Aortic smooth muscle cell (primary cell): ENCODE measurements at places on chromosomes 2 and 18. TPM values are rescaled to one million over a fixed set of nuclear protein-coding genes. Genes with fewer than 3 reads are reported as not detected.

Gene NEU4
- total RNA-seq: not detected in 2 replicates

Gene IL18R1
- total RNA-seq: 0.75 and 1.5 TPM in 2 replicates

Gene NOSTRIN
- under 0.01 TPM in 1 of 2 replicates, not detected in the other for total RNA-seq

Gene GKN2
- not detected in 2 replicates for total RNA-seq

Gene R3HDM1
- 4.0 and 7.8 TPM in 2 replicates for total RNA-seq

Gene KLHL14
- total RNA-seq: not detected in 2 replicates

Gene UGT1A7
- total RNA-seq: not detected in 2 replicates

Gene RFX8
- total RNA-seq: 15.5 and 20.3 TPM in 2 replicates

Gene PCGF1
- total RNA-seq: 27.6 and 31.1 TPM in 2 replicates

Gene MAP4K3
- total RNA-seq: 42.1 and 49.3 TPM in 2 replicates

Gene ARHGAP25
- total RNA-seq: 0.50 and 0.92 TPM in 2 replicates

Gene CTNNA2
- not detected in 2 replicates for total RNA-seq

Gene SPEG
- 11.1 and 25.1 TPM in 2 replicates for total RNA-seq

Gene GNLY
- total RNA-seq: not detected in 2 replicates

Gene KYNU
- total RNA-seq: 0.12 and 0.92 TPM in 2 replicates

Gene ARHGEF33
- 0.37 and 0.40 TPM in 2 replicates for total RNA-seq

Gene PDE1A
- total RNA-seq: 88.3 and 95.7 TPM in 2 replicates

Gene SERPINB12
- total RNA-seq: not detected in 2 replicates

Gene NAGK
- total RNA-seq: 72.4 and 76.9 TPM in 2 replicates

Gene SCG2
- 4.0 and 10.8 TPM in 2 replicates for total RNA-seq

Gene PTGR3
- 6.8 and 7.5 TPM in 2 replicates for total RNA-seq

Gene CABYR
- total RNA-seq: 1.5 and 2.7 TPM in 2 replicates

Gene ABCB11
- not detected in 2 replicates for total RNA-seq

Gene OR6B2
- not detected in 2 replicates for total RNA-seq

Gene LIMS4
- total RNA-seq: 12.4 and 23.9 TPM in 2 replicates

Gene UCN
- 0.40 and 0.50 TPM in 2 replicates for total RNA-seq

Gene KCNF1
- total RNA-seq: under 0.01 TPM in 1 of 2 replicates, not detected in the other

Gene CIB4
- total RNA-seq: not detected in 2 replicates

Gene RNMT
- total RNA-seq: 14.3 and 20.3 TPM in 2 replicates

Gene ABHD1
- 0.40 TPM in 1 of 2 replicates, not detected in the other for total RNA-seq

Gene PLGLB1
- 0.26 TPM in 1 of 2 replicates, not detected in the other for total RNA-seq
